ENCODE measurements at places on chromosomes 13 and 19.

GRCh38 chr13:97256343-97256783 is 34.2 kb downstream of the MBNL2 start:
- no peak for DNase-seq

GRCh38 chr19:42295831-42296525 is 6.0 kb upstream of the PRR19 start:
- peak; percentile 89 for DNase-seq

DNA sequence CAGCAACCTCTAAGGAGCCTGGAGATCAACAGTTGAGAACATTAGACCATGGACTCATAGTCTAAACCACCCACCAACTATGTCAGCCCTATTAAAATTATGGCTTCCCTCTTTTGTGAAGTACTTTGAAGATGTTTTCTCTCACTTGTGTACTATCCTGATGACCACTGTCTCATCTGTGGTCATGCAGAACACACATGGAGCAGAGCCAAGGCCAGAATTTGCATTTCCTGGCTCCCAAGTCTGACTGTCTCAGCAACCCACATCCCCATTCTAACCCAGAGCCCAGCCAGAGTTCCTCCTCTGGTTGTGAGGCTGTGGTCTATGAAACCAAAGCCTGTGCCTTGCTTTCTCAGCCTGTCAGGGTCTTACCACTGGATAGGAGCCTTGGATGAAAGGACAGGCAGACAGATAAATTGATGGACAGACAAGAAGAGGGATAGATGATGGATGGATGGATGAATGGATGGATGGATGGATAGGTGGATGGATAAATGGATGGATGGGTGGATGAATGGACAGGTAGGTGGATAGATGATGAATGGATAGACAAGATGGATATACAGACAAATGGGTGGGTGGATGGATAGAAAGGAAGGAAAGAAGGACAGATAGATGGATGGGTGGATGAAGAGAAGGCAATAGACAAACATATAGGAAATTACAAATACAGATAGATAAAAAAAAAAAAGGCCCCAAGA is 35.4 kb downstream of the ZNF557 start:
- DNase-seq, result no peak

- no peak for DNase-seq
These were observed 459.2 kb downstream of the TSHZ3 start for GRCh38 chr19:30890033-30890432.

- no peak for DNase-seq
These were observed 1.0 kb downstream of the HIF3A start for GRCh38 chr19:46297700-46298478.

DNA sequence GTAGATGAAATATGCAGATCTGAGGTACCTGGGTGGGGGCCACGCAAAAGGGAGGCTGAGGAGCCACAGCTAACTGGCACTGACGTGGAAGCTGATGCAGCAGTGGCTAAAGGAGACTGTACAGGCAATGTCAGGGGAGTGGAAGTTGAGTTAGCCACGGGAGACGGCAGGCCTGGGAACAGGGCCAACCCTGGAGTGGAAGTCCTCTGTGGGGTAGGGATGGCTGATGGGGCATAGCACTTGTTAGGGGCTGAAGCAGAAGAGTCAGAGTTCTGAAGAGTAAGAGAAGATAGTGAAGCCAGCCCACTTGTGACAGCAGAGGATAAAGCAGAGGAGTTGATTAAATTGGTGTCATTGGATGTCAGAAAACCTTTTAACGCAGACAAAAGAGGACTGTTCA is 22.8 kb upstream of the STOML3 start:
- no peak for DNase-seq

Data from naive thymus-derived CD4-positive, alpha-beta T cell (primary cell).